Astrocyte (in vitro differentiated cells and primary cell): ENCODE measurements at places on chromosomes 4 and X. TPM values are rescaled to one million over a fixed set of nuclear protein-coding genes. Genes with fewer than 3 reads are reported as not detected.
A peak's percentile ranks its signal among the peaks of the same experiment; 100 is the strongest.

GAGE12J gene
- not detected in 2 replicates for total RNA-seq

- no peak for DNase-seq
- H3K36me3 ChIP-seq = no peaks in the 10 kb centered on the region
- H3K27me3 ChIP-seq = no peaks in the 10 kb centered on the region
- no peak overlapping the region for H3K4me3 ChIP-seq
These were observed 6.1 kb upstream of the CXorf66 start for GRCh38 chrX:139971394-139971749.

GRCh38 chr4:54793856-54794422 is 136.2 kb downstream of the KIT start:
- no peak overlapping the region for H3K27ac ChIP-seq
- no peaks in the 10 kb centered on the region for H3K4me1 ChIP-seq
- no peak for DNase-seq
- H3K4me3 ChIP-seq = no peak overlapping the region

DNA sequence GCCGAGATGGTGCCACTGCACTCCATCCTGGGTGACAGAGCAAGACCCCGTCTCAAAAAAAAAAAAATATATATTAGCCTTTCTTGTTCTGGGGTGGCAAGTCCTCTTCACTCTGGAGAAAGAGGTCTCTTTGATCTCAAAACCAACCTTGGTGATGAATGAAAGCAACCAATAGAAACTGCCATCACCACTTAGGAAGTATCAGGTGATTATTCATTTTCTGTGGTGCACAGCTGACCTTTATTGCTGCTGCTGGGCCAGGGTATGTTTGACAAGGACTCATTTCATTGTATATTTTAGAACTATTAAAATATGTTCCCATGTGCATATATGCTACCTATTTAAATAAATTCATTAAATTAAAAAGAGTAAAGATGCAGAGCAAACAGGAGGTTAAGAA is 76.0 kb upstream of the KIT start:
- H3K4me1 ChIP-seq = no peaks in the 10 kb centered on the region
- no peak for DNase-seq
- H3K4me3 ChIP-seq = no peak overlapping the region
- H3K27me3 ChIP-seq = no peaks in the 10 kb centered on the region
- no peaks in the 10 kb centered on the region for H3K36me3 ChIP-seq

- no peaks in the 10 kb centered on the region for H3K36me3 ChIP-seq
- H3K4me1 ChIP-seq = no peaks in the 10 kb centered on the region
- no peak for DNase-seq
- H3K27me3 ChIP-seq = no peaks in the 10 kb centered on the region
These were observed 117.6 kb upstream of the RASGEF1B start for GRCh38 chr4:81589262-81589661.

GRCh38 chr4:4843635-4844291 is 15.7 kb upstream of the MSX1 start:
- peaks cover 4% of the 10 kb centered on the region for H3K27me3 ChIP-seq
- no peaks in the 10 kb centered on the region for H3K36me3 ChIP-seq
- no peak overlapping the region for H3K27ac ChIP-seq
- no peak for DNase-seq
- peaks cover 8% of the 10 kb centered on the region for H3K4me1 ChIP-seq

DNA sequence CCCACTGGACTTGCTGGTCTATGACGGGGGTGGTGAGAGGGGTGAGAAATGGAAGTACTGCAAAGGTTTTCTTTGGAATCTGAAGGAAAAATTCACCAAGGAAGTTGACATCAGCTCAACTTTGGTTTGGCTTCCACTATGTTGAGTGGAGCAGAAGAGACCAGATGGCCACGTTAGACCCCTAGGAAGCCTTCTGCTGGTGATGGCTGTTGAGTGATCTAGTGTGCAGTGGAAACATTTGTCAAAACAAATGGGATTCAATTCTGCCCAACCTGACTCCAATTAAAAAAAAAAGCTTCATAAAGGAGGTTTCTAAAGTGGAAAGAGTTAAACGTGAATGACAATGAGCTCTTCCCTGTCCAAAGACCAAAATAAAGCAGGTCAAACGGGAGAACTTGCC is 25.7 kb downstream of the SEL1L3 start:
- no peaks in the 10 kb centered on the region for H3K36me3 ChIP-seq
- DNase-seq = no peak
- no peaks in the 10 kb centered on the region for H3K27me3 ChIP-seq
- H3K4me3 ChIP-seq = no peak overlapping the region
- H3K27ac ChIP-seq = no peak overlapping the region

- no peak for DNase-seq
- no peaks in the 10 kb centered on the region for H3K27me3 ChIP-seq
- H3K36me3 ChIP-seq = no peaks in the 10 kb centered on the region
- no peak overlapping the region for H3K4me3 ChIP-seq
These were observed 141.3 kb upstream of the NALF2 start for GRCh38 chrX:69362856-69363255.

GRCh38 chr4:102299354-102300107 is 45.8 kb downstream of the SLC39A8 start:
- no peaks in the 10 kb centered on the region for H3K4me1 ChIP-seq
- H3K4me3 ChIP-seq = no peak overlapping the region
- no peaks in the 10 kb centered on the region for H3K27me3 ChIP-seq
- no peak overlapping the region for H3K27ac ChIP-seq
- DNase-seq = peak; percentile 49

PPP1R2C gene
- not detected in 2 replicates for total RNA-seq

GRCh38 chrX:9062641-9063040 is 28.7 kb upstream of the FAM9B start:
- no peak overlapping the region for H3K4me3 ChIP-seq
- no peak overlapping the region for H3K27ac ChIP-seq
- H3K4me1 ChIP-seq = no peaks in the 10 kb centered on the region
- H3K36me3 ChIP-seq = no peaks in the 10 kb centered on the region
- H3K27me3 ChIP-seq = no peaks in the 10 kb centered on the region
- DNase-seq = no peak

GRCh38 chrX:86724277-86724676 is 576.0 kb downstream of the DACH2 start:
- DNase-seq = no peak
- no peaks in the 10 kb centered on the region for H3K4me1 ChIP-seq
- no peak overlapping the region for H3K4me3 ChIP-seq
- H3K36me3 ChIP-seq = no peaks in the 10 kb centered on the region

LINC00632 gene
- total RNA-seq = 318 and 375 TPM in 2 replicates

GRCh38 chr4:106869551-106869950 is 166.6 kb downstream of the DKK2 start:
- no peaks in the 10 kb centered on the region for H3K27me3 ChIP-seq
- no peak overlapping the region for H3K4me3 ChIP-seq
- no peak overlapping the region for H3K27ac ChIP-seq
- H3K4me1 ChIP-seq = no peaks in the 10 kb centered on the region
- H3K36me3 ChIP-seq = no peaks in the 10 kb centered on the region
- DNase-seq = peak; percentile 47

DNA sequence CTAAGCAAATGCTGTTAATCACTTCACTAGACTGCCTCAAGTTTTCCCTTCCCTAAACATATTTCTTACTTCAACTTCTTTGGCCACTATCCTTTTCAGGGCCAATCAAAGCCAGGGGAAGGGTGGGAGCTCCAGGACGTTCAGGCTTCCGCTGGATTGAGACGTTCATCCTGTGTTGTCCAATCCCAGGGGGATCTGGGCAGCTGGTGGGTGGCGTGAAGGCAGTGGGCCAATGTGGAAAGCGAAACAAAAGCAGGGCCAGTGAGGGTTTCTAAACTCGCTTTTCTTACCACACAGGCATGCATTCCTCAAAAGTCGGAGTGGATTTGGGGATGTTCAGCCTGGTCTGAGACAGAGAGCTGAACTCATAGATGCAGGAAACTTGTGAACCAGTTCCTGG is 7.6 kb downstream of the CXCL13 start:
- no peak overlapping the region for H3K4me3 ChIP-seq
- H3K36me3 ChIP-seq = no peaks in the 10 kb centered on the region
- DNase-seq = no peak
- peaks cover 9% of the 10 kb centered on the region for H3K27me3 ChIP-seq
- H3K27ac ChIP-seq = no peak overlapping the region
- no peaks in the 10 kb centered on the region for H3K4me1 ChIP-seq

XAGE2 gene
- total RNA-seq = not detected in 2 replicates

- no peaks in the 10 kb centered on the region for H3K4me1 ChIP-seq
- no peak for DNase-seq
- H3K4me3 ChIP-seq = no peak overlapping the region
- no peaks in the 10 kb centered on the region for H3K36me3 ChIP-seq
- H3K27ac ChIP-seq = no peak overlapping the region
These were observed 481.9 kb downstream of the ACTRT1 start for GRCh38 chrX:127570276-127570675.

GRCh38 chr4:28799696-28800095 is 1920.5 kb upstream of the PCDH7 start:
- no peak overlapping the region for H3K4me3 ChIP-seq
- peak; percentile 4 for DNase-seq
- H3K27me3 ChIP-seq = no peaks in the 10 kb centered on the region
- no peak overlapping the region for H3K27ac ChIP-seq
- H3K4me1 ChIP-seq = no peaks in the 10 kb centered on the region

- H3K27ac ChIP-seq = no peak overlapping the region
- H3K36me3 ChIP-seq = no peaks in the 10 kb centered on the region
- DNase-seq = no peak
- H3K4me1 ChIP-seq = no peaks in the 10 kb centered on the region
- no peak overlapping the region for H3K4me3 ChIP-seq
- no peaks in the 10 kb centered on the region for H3K27me3 ChIP-seq
These were observed 33.7 kb downstream of the CD38 start for GRCh38 chr4:15811703-15812337.

GRCh38 chrX:36950495-36951253 is 57.5 kb upstream of the FAM47C start:
- no peaks in the 10 kb centered on the region for H3K36me3 ChIP-seq
- no peak overlapping the region for H3K27ac ChIP-seq
- no peaks in the 10 kb centered on the region for H3K27me3 ChIP-seq

OPRPN gene
- not detected in 2 replicates for total RNA-seq

DNA sequence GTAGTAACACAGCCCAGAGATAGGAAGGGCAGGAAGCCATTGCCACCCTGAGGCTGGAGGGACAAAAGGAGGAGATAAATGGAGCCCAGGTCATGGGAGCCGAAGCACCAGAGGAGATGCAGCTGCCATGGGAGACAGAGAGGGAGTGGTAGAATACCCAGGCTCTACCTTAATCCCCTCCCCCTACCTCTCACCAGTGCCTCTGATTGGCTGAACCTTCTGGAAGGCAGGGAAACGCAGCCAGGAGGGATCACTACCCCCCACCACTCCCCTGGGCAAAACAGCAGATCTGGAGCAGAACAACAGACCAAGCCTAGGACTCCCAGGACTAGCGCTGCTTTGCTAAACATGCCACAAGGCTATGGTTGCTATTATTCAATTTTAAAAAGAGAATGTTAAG is 114.2 kb downstream of the ZNF827 start:
- H3K4me3 ChIP-seq = no peak overlapping the region
- H3K27ac ChIP-seq = no peak overlapping the region
- no peaks in the 10 kb centered on the region for H3K27me3 ChIP-seq

DNA sequence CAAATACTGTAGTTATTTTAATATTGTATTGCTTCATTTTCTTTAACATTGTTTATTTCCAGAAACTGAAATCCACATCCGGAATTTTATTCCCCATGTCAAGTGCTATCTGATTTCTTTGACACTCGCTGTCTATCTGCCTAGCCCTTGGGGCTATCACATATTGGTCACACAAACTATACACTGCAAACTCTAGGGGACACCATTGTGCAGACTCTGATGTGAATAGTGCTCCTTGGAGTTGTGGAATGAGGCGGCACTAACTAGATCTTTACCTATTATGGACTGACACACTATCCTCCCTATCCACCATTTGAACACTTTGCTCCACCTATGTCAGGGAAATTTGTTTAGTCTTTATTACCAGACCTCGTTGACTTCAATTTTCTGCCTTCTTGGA is 534.5 kb downstream of the GLUD2 start:
- no peaks in the 10 kb centered on the region for H3K27me3 ChIP-seq
- no peak overlapping the region for H3K27ac ChIP-seq
- H3K36me3 ChIP-seq = no peaks in the 10 kb centered on the region
- DNase-seq = no peak

- no peak overlapping the region for H3K4me3 ChIP-seq
- no peak overlapping the region for H3K27ac ChIP-seq
- H3K36me3 ChIP-seq = no peaks in the 10 kb centered on the region
- no peaks in the 10 kb centered on the region for H3K4me1 ChIP-seq
These were observed 45.4 kb upstream of the FREM3 start for GRCh38 chr4:143745874-143746273.

- no peak for DNase-seq
- no peaks in the 10 kb centered on the region for H3K4me1 ChIP-seq
- no peak overlapping the region for H3K27ac ChIP-seq
- H3K4me3 ChIP-seq = no peak overlapping the region
- H3K27me3 ChIP-seq = no peaks in the 10 kb centered on the region
These were observed 115.0 kb upstream of the INPP4B start for GRCh38 chr4:142960867-142961644.

CENPE gene
- 3.7 and 5.6 TPM in 2 replicates for total RNA-seq

DNA sequence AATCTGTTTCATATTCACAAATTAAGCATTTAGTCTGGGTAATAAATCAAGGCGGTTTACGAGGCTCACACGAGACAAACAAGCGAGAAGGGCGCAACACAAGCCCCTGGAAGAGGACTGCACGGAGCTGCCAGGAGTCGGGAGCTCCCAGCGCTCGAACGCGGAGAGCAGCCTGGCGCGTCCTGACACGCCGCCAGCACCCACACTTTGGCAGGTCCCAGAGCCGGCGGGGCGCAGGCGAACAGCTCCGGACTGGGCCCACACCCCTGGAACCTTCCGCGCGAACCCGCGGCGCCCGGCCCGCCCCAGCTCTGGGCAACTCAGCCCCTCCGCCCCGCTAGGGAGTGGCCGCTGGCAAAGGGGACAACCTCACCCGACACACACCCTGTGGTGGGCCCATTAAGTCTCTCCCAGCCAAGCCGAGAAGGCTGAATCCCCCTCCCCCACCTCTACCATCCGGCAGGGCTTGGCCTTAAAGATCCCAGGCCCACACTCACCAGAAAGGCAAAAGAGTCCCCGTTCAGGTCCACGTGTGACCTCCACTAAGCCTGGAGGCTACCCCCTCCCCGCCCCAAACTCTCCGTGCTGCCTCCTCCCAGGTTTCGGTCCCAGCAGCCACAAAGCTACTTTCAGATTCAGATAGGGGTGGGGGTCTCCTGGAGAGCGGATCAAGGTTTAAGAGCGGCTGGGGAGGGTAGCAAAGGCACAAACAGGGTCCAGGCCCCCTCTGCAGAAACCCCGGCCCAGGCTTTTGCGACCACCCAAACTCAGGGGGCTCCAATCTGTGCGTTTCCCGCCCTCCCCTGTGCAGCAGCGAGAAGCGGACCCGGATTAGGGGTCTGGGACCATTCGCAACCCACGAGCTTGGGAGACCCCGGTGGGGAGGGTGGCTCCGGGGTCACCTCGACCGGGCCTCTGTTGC is 47.5 kb upstream of the BCOR start:
- peak overlapping the region; percentile 57 for H3K4me3 ChIP-seq
- no peaks in the 10 kb centered on the region for H3K36me3 ChIP-seq
- no peaks in the 10 kb centered on the region for H3K27me3 ChIP-seq

ARR3 gene
- total RNA-seq = not detected in 2 replicates
